ENCODE measurements at places on chromosomes 2 and 18. TPM values are rescaled to one million over a fixed set of nuclear protein-coding genes. Genes with fewer than 3 reads are reported as not detected.

FOXI3 gene
- not detected for total RNA-seq

DNA sequence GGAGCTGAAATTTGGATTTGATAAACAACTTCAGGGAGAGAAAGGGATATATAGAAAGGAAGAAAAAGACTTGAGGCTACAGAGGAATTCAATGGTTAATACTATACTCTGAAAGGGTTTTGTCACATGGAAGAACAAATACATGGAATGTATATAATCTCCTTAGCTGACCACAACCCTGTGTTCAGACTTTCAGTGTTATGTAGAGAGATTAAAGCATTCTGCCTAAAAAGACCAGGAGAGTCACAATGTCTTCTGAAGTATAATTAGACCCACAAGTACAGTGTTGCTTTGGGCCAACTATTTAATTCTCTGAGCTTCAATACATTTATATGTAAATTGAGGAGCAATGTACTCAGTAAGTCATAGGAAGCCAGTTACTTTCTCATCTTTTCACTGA, 123.8 kb upstream of the FSHR start:
- no peak overlapping the region for H3K27ac ChIP-seq
- no peaks in the 10 kb centered on the region for H3K36me3 ChIP-seq
- no peak overlapping the region for H3K4me3 ChIP-seq
- H3K27me3 ChIP-seq, result no peaks in the 10 kb centered on the region

- no peak overlapping the region for H3K4me3 ChIP-seq
- H3K27ac ChIP-seq, result no peak overlapping the region
- H3K4me1 ChIP-seq, result no peaks in the 10 kb centered on the region
- DNase-seq, result no peak
- no peaks in the 10 kb centered on the region for H3K36me3 ChIP-seq
Measured at GRCh38 chr2:182625814-182626213, 90.2 kb upstream of the DNAJC10 start.

DNA sequence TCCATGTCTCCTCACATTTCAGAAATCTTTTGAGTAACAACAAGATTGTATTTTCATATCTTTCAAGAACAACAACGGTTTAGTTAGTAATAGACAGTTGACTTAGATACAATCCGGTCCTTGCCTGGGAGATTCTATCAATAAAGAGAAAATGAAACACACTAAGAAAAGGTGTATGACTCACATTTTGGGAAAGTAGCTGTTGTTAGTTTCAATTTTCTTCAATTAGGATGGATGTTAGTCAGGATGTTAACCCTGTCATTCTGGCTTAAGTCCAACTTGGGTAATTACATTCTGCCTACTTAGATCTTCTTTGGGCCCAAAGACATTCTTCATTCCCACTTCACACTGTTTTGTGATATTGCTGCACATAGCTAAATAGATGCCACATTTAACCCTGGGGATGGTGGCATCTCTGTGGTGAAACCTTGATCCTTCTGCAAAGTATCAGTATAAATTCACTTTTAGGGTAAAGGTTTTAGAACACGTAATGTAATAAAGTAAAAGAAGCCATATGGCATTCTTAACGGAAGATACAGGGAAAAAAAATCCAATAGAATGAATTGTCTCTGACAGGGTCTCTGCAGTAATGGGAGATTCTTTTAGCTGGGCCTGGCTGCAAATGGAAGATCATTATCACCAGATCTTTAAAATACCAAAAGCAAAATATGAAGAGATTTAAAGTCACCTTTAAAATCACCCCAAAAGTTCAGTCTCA, 365.5 kb downstream of the FIGN start:
- no peak overlapping the region for H3K27ac ChIP-seq
- no peak overlapping the region for H3K4me3 ChIP-seq
- no peaks in the 10 kb centered on the region for H3K27me3 ChIP-seq
- no peak for DNase-seq

GRCh38 chr2:190717306-190717705, 68.4 kb downstream of the NAB1 start:
- H3K36me3 ChIP-seq, result no peaks in the 10 kb centered on the region
- H3K27ac ChIP-seq, result no peak overlapping the region
- H3K27me3 ChIP-seq, result no peaks in the 10 kb centered on the region
- no peaks in the 10 kb centered on the region for H3K4me1 ChIP-seq
- no peak overlapping the region for H3K4me3 ChIP-seq
- DNase-seq, result no peak

DNA sequence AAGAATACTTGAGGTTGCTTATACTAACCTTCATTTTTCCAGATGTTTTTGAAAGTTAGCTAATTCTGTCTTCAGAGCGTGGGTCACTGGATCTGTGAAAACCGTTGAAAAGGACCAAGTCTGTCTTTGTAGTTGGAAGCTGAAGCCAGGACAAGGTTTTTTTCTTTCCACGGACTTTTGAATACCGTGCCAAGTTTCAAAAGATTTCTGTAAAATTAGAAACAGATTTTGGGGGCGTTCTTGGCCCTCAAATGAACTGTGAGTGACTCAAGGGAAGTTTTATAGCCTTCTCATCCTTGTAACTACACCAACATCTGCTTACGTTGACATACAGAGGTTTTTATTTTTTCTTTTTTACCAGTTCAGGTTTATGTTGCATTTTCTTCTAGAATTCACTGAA, at the start of gene FAP:
FAP (minus strand) TSS at position 152 of the 400 bp plus-strand sequence; CDS start at position 34, 118 bp downstream.
- peak within 1 kb of the TSS; percentile 77 for H3K27ac ChIP-seq
- DNase-seq, result peak; percentile 47
- no peaks in the 10 kb centered on the region for H3K36me3 ChIP-seq
- H3K4me1 ChIP-seq, result peaks cover 7% of the 10 kb centered on the region
- peak within 1 kb of the TSS; percentile 31 for H3K4me3 ChIP-seq

DNA sequence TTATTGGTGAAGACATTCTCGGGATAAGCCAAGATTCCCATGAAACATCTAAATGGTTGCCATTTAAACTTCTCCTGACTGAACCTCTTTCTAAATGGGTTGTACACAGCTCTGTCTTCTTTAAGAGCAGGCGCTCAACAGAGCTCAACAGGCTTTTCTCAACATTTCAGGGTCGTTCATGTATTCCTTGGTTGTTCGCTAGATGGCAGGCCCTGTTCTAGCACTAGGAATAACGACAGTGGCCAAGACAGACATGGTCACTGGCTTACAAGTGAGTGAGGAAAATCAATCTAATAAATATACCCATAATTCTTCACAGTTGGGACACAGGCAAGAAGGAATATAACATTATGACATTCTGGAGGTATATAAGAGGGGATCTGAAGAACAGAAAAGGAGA, 154.5 kb downstream of the SMAD2 start:
- H3K4me1 ChIP-seq, result no peaks in the 10 kb centered on the region
- H3K27ac ChIP-seq, result no peak overlapping the region

AQP12B gene
- not detected for total RNA-seq

DNA sequence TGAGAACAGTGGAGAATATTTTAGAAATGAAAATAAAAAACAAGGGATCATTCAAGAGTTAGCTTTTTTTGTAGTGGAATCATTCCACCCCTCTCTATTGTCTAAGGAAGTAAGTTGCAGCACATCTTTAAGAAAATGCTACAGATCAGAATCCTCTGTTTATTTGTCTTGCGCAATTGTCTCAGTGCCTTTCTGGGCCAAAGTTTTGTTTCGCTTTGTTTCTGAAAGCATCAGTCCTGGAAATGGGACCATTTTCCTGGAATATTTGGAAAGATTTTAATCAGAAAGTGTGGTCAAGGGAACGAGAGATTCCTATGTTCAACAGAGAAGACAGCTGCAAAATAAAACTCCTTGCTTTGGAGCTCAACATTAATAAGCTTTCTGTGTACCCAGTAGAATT, 74.0 kb downstream of the NRXN1 start:
- H3K27me3 ChIP-seq, result no peaks in the 10 kb centered on the region
- no peaks in the 10 kb centered on the region for H3K36me3 ChIP-seq
- no peak overlapping the region for H3K4me3 ChIP-seq
- H3K4me1 ChIP-seq, result no peaks in the 10 kb centered on the region

CFAP65 gene
- total RNA-seq, result 1.2 TPM

GRCh38 chr2:127388423-127389164, 819 bp upstream of the MAP3K2 start:
- H3K4me1 ChIP-seq, result no peaks in the 10 kb centered on the region
- peak overlapping the region; percentile 100 for H3K4me3 ChIP-seq
- H3K36me3 ChIP-seq, result no peaks in the 10 kb centered on the region
- no peak for DNase-seq
- H3K27ac ChIP-seq, result peak overlapping the region; percentile 100

DNA sequence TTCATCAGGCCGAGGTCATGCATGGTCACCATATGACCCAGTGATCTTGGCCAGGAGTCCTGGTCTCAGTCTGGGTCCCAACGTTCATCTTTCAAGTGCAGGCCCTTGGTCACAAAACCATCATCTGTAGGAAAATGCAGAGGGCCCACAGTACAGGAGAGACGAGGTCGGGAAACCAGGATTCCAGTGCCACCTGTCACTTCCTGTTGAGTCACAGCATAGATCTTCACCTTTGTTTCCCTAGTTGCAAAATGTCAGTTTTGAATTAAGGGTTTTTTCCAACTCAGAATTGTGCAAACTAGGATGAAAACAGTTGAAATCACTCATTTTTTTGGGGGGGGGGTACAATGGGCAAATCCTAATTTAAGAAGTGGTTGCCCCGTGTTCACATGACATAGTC, 162.2 kb downstream of the INSIG2 start:
- H3K4me1 ChIP-seq, result no peaks in the 10 kb centered on the region
- no peaks in the 10 kb centered on the region for H3K27me3 ChIP-seq
- H3K36me3 ChIP-seq, result no peaks in the 10 kb centered on the region
- no peak overlapping the region for H3K4me3 ChIP-seq

GRCh38 chr18:55047546-55047945, 88.3 kb upstream of the CCDC68 start:
- no peaks in the 10 kb centered on the region for H3K4me1 ChIP-seq
- DNase-seq, result no peak
- no peak overlapping the region for H3K27ac ChIP-seq
- no peaks in the 10 kb centered on the region for H3K36me3 ChIP-seq

GRCh38 chr2:35580956-35581355, 774.6 kb upstream of the CRIM1 start:
- H3K4me1 ChIP-seq, result no peaks in the 10 kb centered on the region
- no peak for DNase-seq

- no peak overlapping the region for H3K4me3 ChIP-seq
- no peaks in the 10 kb centered on the region for H3K36me3 ChIP-seq
- no peak overlapping the region for H3K27ac ChIP-seq
- no peaks in the 10 kb centered on the region for H3K27me3 ChIP-seq
- H3K4me1 ChIP-seq, result no peaks in the 10 kb centered on the region
- DNase-seq, result no peak
Measured at GRCh38 chr18:69755856-69756496, 191.7 kb downstream of the CD226 start.

DNA sequence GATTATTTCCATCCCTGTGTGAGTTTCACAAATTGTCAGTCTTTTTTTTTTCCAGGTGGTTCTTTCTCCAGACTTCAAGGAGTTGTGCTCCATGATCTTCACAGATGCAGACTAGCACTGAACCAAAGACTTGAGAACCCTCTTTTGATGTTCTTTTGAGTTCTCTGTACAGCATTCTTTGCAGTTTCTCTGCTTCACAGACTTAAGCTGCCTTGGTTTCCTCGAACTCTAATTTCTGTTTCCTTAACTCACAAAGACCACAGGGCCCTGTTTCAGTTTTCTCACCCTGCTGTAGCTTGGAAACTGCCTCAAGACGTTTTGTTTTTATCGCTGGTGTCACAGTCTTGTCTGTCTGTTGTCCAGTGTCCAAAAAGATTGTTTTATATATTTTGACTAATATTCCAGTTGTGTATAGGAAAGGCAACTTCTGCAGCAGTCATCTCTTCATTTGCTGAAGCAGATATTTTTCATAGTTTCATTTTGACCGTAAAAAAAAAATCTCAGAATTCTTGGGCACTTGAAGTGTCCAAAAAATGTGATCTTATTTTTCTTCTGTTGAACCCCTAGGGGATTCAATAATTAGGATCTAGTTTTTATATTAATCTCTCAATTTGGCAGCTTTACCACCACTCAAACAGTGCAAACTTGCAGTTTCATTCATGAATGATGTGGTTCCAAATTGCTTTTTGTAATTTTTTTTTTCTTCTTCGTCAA, 97.0 kb upstream of the MC4R start:
- H3K4me3 ChIP-seq, result no peak overlapping the region
- no peaks in the 10 kb centered on the region for H3K4me1 ChIP-seq
- no peak for DNase-seq
- no peaks in the 10 kb centered on the region for H3K36me3 ChIP-seq

DNA sequence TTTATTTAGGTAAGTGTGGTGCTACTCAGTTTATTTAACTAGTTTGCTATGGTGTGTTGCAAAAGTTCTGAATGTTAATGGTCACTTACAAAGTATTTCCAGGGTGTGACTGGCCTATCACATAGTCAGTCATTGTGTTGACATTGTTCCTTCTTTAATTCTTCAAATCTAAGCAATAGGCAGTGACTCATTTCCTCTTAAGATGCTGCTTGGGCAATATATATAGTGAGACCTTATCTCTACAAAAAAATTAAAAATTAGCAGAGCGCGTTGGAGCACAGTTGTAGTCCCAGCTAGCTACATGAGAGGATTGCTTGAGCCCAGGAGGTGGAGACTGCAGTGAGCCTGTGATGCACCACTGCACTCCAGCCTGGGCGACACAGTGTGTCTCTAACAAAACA, 5.8 kb upstream of the CCDC88A start:
- DNase-seq, result no peak
- H3K4me1 ChIP-seq, result no peaks in the 10 kb centered on the region
- H3K27me3 ChIP-seq, result no peaks in the 10 kb centered on the region
- H3K4me3 ChIP-seq, result no peak overlapping the region
- no peaks in the 10 kb centered on the region for H3K36me3 ChIP-seq

UGGT1 gene
- total RNA-seq, result 35.7 TPM

- H3K27me3 ChIP-seq, result no peaks in the 10 kb centered on the region
- no peak for DNase-seq
- H3K36me3 ChIP-seq, result no peaks in the 10 kb centered on the region
- H3K4me3 ChIP-seq, result no peak overlapping the region
- H3K4me1 ChIP-seq, result no peaks in the 10 kb centered on the region
Measured at GRCh38 chr2:63001576-63001975, 49.1 kb upstream of the OTX1 start.

IL18RAP gene
- total RNA-seq, result 0.29 TPM

- H3K27me3 ChIP-seq, result no peaks in the 10 kb centered on the region
- DNase-seq, result no peak
- H3K4me3 ChIP-seq, result no peak overlapping the region
- H3K27ac ChIP-seq, result no peak overlapping the region
- no peaks in the 10 kb centered on the region for H3K36me3 ChIP-seq
- no peaks in the 10 kb centered on the region for H3K4me1 ChIP-seq
Measured at GRCh38 chr2:215601990-215602721, 166.3 kb upstream of the FN1 start.

DNA sequence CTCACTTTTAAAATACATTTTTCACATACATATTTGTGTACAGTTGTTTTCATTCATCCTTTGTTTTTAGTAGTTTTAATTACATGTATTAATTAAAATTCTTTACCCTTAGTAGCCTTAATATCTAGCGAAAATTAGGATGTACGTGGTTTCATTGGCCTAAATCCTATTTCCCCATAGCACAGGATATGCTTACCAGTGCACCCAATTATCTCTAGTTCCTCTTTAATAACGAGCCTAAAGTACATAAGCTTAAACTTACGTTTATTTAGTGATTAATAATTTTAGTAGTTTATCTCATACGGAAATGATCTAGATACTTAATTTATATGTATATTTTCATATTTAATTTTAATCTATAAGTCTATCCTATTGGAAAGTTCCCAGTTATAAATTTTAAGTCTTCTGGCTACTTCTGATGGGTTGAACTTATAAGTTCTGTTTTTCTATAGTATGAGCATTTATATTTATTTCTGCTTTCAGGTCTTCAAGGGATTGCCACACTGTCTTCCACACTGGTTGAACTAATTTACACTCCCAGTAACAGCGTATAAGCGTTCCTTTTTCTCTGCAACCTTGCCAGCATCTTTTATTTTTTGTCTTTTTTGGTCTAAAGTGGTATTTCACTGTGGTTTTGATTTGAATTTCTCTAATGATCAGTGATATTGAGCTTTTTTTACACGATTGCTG, 21.4 kb upstream of the RUFY4 start:
- H3K4me3 ChIP-seq, result no peak overlapping the region
- H3K4me1 ChIP-seq, result no peaks in the 10 kb centered on the region
- H3K36me3 ChIP-seq, result no peaks in the 10 kb centered on the region
- DNase-seq, result no peak
- no peak overlapping the region for H3K27ac ChIP-seq

Measured in uterus (tissue), 4 donors.